ENCODE measurements at places on chromosomes 7 and 10. TPM values are rescaled to one million over a fixed set of nuclear protein-coding genes. Genes with fewer than 3 reads are reported as not detected.

Gene RSPH10B
- not detected for total RNA-seq

Gene LIPN
- total RNA-seq: not detected

Gene TMEM196
- not detected for total RNA-seq

Gene GPRIN2
- total RNA-seq: 11.4 TPM

Gene NYAP1
- not detected for total RNA-seq

Gene MRLN
- total RNA-seq: not detected

Gene GCK
- total RNA-seq: not detected

Gene PHKG1
- 39.3 TPM for total RNA-seq

DNA sequence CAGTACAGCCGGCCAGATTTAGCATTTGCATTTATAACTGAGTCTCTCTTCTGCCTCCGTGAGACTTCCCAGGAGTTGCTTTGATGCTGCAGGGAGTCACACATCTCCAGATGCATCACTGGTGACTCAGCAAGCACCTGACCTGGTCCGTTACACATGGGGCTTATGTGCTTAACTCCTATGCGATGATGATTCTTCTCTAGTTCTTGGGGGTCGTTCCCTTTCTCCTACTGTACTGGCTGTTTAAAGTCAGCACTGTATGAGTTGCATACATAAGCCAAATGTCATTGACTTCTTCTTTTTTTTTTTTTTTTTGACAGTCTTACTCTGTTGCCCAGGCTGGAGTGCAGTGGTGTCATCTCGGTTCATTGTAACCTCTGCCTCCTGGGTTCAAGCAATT, 13.0 kb upstream of the AKR1E2 start:
- no peak overlapping the region for H3K4me3 ChIP-seq
- peaks cover 4% of the 10 kb centered on the region for H3K4me1 ChIP-seq
- H3K27ac ChIP-seq: no peak overlapping the region
- no peaks in the 10 kb centered on the region for H3K36me3 ChIP-seq

GRCh38 chr7:102412548-102412947, 16.4 kb downstream of the PRKRIP1 start:
- H3K27me3 ChIP-seq: no peaks in the 10 kb centered on the region
- DNase-seq: peak; percentile 37
- H3K27ac ChIP-seq: no peak overlapping the region

DNA sequence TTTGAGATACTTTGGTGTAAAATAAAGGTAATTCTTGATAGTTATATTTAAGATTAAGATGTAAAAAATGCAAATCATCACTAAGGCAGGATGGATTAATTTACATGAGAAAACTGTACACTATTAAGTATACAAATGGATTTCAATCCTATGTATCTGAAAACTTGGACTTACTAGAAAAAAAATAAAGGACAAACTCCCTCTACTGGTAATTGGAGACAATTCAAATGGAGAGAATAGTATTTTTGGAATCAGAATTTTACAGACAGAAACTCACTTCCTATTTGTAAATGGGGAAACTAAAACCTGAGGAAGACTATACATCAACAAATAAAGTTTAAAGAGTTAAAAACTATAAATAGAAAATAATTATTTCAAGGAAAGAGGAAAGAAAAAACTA, 62.6 kb downstream of the CUL2 start:
- H3K36me3 ChIP-seq: peaks cover 83% of the 10 kb centered on the region
- no peaks in the 10 kb centered on the region for H3K27me3 ChIP-seq
- no peak overlapping the region for H3K27ac ChIP-seq
- no peak overlapping the region for H3K4me3 ChIP-seq

- H3K27ac ChIP-seq: no peak overlapping the region
- no peaks in the 10 kb centered on the region for H3K4me1 ChIP-seq
- no peaks in the 10 kb centered on the region for H3K27me3 ChIP-seq
These were observed 900.8 kb downstream of the XPNPEP1 start for GRCh38 chr10:109022417-109023049.

DNA sequence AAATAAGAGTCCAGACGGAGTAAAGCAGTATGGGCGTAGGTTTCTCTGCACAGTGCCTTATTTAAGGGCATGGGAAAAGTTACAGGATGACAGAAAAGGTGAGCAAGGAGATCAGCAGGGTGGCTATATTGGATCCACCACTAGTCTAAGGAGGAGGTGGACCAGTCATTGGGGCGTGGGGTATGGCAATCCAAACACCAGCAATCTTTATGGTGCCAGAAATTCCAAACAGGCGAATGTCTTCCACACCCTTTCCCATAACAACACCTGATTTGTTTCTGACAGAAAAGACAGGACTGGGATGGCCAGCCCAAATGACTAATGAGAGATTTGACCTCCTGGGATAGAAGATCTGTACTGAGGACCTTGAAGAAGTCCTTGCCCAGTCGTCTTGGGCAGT, 181.8 kb upstream of the MBL2 start:
- peaks cover 6% of the 10 kb centered on the region for H3K4me1 ChIP-seq
- no peaks in the 10 kb centered on the region for H3K36me3 ChIP-seq
- H3K4me3 ChIP-seq: no peak overlapping the region
- no peak overlapping the region for H3K27ac ChIP-seq

- H3K27ac ChIP-seq: no peak overlapping the region
- no peak for DNase-seq
- H3K36me3 ChIP-seq: no peaks in the 10 kb centered on the region
- H3K27me3 ChIP-seq: no peaks in the 10 kb centered on the region
These were observed 20.2 kb upstream of the ASL start for GRCh38 chr7:66055321-66055956.

DNA sequence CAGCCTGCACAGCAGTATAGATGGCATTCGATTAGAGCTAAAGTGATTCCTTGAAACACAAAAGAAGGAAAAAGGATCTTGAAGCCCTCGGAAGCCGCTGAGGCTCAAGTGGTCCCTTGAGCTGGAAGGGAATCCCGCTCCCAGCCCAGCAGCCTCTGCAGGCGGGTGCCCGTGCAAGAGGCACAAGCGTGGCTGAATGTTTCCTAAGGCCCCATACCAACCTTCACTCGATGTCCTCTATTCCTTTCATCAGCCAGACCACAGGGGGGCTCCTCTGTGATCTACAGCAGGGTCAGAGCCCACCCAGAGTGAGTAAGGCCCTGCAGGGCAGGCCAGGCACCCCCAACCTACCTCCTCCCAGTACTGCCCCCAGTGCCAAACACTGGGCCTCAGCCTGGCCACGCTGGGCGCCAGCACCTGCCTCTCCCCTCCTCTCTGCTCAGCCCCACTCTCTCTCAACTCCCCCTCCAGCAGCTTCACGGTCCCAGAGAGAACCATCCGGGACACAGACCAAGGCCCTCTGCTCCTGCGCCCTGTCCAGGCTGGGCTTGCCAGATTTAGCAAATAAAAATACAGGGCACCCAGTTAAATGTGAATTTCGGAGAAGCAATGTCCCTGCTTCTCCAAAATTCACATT, 30.5 kb downstream of the EBF3 start:
- no peak overlapping the region for H3K27ac ChIP-seq
- no peak for DNase-seq
- H3K4me3 ChIP-seq: no peak overlapping the region
- H3K27me3 ChIP-seq: no peaks in the 10 kb centered on the region

GRCh38 chr7:131904760-131905327, 348.4 kb upstream of the PODXL start:
- no peak overlapping the region for H3K4me3 ChIP-seq
- no peaks in the 10 kb centered on the region for H3K36me3 ChIP-seq
- peaks cover 6% of the 10 kb centered on the region for H3K4me1 ChIP-seq
- DNase-seq: no peak
- H3K27me3 ChIP-seq: peaks cover 14% of the 10 kb centered on the region
